Thymus (tissue), 14 donors: ENCODE measurements at places on chromosomes 3 and 15.

DNA sequence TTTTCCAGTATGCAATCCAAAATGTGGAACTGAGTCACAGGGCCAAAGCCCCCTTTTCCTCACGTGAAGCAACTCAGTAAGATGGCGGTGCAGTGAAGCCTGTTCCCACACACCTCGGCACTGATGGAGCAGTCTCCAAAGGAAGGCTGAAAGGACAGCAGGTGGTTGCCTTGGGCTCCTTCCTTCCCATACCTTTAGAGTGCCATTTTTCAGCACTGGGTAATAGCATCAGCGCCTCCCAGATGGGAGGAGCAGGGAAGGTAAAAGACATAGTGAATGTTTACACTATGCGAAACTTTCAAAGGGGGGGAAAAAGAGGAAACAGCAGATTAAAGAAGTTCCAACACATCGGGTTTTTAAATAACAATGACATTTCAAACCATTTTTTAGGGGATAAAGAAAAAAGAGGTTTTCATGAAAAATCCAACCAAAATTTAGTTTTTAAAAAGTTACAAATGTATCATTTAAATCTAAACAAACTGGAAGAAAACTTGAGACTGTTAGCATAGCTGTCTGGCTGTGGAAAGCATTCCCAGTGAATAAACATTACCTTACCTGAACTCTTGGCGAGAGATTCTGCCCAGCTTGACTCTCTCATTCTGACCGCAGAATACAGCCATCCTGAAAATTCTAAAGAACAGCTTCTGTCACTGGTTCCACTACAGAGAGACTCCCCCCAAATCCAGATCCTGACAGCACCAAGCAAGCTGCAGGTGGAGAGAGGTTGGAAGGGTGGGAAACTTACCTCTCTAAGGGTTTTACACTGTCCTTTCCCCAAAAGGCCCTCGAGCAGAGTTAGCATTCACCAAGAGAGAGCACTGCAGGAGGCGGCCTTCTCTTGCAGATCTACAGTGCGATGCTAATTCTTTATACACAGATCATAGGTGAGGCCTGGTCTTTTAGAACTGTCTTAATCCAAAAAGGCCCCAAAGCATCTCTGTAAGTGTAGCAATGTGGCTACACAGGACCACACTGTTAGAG, 32.6 kb downstream of the ABCC5 start:
- DNase-seq: no peak

GRCh38 chr3:178967177-178967532, 104.5 kb downstream of the ZMAT3 start:
- no peak for DNase-seq

DNA sequence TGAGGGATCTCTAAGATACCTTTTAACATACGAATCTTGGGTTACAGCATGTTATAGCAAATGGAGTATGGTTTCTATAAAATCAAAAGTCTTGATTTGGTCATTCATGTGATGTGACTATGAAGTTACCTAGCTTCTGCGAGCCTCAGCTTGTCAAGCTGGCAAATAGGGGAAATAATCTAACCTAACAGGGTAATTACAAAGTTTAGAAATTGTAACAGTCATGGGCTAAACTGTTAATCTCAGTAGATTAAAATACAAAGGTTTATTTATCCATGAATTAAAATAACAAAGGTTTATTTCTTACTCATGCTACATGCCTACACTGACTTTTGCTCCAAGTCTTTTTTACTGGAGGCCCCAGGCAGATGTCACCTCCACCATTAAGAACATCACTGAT, 359.1 kb downstream of the CLSTN2 start:
- no peak for DNase-seq

DNA sequence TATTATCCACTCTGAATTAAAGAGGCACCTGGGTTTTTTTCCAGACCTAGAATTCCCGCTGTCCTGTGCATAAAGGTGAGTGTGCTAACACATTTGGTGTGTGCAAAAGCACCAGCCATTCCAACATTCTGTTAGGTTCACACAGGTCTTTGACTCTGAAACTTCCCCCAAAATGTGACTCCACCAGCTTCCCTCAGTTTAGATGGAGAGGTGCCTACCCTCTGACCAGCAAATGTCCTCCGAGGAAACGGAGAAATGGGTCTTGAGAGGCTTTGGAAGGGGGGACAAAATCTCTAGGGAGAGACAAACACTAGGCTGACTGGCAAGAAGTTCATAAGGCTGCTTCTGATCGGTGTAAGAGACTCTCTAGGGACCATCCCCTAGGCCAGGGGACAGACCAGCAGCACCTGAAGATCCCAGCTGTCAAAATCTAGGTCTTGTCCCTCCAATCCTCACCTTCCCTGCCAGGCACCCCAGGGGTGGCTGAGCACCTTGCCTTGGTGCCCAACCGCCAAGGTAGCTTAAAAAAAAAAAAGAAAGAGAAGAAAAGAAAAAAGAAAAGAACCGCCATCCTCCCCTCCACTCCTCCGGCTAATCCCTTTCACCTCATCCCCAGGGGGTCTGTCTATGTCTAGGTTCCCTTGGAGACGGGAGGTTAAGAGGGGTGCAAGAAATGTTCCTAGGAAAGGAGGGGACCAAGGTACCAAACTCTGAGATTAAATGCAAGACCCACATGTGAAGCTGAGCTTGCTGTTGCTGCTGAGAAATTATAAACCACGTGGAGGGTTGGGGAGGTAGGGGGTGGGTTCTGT, 2.0 kb upstream of the MECOM start:
- no peak for DNase-seq

GRCh38 chr3:65927576-65927975, 111.1 kb downstream of the MAGI1 start:
- DNase-seq: no peak

- no peak for DNase-seq
Measured at GRCh38 chr3:2099028-2099671, 484 bp downstream of the CNTN4 start.

- no peak for DNase-seq
Measured at GRCh38 chr3:107128946-107129345, 248.3 kb upstream of the CCDC54 start.

DNA sequence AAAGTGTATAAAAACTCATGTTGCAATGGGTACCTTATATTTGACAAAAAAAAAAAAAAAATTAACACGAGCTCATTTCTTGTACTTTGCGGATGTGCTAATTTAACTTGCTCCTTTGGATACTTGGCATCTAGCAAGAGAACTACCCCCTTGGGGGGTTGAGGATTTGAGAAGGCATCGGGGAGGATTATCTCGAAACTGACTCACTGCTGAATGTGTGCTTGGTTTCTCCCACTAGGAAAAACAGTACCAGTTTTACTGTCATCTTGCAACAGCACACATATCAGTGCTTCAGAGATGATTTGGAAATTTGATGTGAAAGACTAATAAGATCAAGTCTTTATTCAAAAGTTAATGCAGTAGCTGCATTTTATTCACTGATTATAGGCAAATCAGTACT, 891 bp downstream of the EXOG start:
- no peak for DNase-seq

DNA sequence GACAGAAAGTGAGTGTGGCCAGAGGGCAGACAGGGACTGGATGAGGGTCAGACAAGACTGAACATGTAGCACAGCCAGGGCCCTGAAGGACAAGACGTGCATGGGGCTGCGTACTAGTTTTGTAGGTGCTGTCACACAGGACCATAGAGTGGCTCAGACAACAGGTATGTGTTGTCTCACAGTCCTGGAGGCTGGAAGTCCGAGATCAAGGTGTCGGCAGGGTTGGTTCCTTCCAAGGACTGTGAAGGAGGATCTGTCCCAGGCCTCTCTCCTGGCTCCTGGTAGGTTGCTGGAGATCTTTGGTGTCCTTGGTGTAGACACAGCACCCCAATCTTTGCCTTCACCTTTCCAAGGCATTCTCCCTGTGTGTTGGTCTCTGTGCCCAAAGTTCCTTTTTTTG, 136.4 kb downstream of the SRGAP3 start:
- no peak for DNase-seq

DNA sequence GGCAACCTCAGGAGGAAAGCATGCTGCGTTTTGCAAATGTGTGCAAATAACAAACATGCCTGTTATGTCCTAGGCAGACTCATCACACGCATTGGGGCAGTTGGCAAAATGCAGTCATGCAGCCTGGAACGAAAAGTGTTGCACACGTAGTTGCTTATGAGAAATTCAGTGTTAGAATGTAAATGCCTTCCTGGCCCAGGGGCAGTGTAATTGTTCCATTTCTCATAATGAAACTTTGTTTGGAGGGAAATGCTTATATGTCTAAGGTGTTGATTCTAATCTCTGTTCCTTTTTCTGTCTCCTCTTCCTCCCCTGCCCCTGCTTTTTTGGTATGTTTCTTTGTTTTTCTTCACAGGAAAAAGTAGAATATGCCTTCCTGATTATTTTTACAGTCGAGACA, 156.0 kb downstream of the CACNA1D start:
- DNase-seq: no peak

DNA sequence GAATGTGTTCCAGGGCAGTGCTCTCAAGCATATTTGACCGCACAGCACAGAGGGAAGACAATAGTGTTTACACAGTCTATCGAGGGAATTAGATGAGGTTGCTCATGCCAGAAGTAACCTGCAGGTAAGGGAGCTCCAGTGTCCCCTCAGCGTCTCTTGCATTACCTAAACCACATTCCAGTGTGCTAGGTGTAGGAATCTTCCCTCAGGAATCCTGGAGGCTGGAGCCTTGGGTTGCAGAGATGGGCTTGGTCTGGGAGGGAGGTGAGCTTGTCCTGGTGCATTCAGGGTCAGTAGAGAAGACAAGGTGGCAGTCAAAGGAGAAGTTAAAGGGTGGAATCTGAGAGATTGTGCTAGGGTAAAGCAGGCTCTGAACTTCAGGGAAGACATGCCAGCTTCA, 56.3 kb downstream of the SOX14 start:
- DNase-seq: no peak

DNA sequence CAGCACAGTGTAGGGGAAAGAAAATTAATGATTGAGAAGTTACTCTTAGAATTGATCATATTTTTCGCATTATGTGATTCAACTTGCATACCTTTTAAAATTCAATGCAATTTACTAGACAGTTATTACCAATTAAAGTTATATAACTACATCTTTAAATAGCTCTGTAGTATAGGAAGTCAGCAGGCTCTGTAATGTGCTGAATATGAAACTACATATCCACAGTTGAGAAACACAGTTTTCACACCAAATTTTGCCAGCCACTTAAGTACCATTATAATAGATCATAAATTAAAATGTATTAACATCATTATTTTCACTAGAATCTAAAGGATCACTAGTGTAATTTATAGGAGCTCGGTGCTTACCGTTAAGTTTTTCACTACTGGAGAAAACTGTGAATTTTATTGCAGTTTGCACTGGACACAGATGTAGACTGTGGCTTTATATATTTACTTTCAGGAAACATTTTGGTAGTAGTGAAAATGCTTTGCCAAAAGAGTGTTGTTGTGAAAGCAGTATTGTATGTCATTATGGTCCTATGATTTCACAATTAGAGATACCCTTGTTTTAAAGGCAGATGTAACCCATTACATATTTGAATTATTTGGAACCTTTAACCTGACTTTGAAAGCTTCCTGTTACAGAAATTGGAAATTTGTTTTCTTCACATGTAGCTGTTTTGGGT, 113.6 kb downstream of the PLCL2 start:
- no peak for DNase-seq

DNA sequence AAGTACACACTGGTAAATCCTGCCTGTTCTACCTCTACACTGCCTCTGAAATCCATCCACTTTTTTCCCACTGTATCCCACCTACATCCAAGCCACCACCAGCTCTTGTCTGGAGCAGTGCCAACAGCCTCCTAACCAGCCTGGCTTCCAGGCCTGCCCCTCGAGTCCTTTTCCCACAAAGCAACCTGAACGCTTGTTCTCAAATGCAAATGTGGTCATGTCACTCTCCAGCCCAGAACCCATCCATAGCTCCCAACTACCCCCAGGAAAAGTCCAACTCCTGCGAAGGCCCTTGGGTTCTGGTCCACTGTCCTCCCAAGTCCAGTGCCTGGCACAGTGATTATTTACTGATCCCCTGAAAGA, 83.8 kb downstream of the SEMA5B start:
- no peak for DNase-seq

- no peak for DNase-seq
Measured at GRCh38 chr3:37301980-37302708, 127.8 kb upstream of the LRRFIP2 start.

- DNase-seq: no peak
Measured at GRCh38 chr3:177250151-177250550, 52.9 kb upstream of the TBL1XR1 start.

DNA sequence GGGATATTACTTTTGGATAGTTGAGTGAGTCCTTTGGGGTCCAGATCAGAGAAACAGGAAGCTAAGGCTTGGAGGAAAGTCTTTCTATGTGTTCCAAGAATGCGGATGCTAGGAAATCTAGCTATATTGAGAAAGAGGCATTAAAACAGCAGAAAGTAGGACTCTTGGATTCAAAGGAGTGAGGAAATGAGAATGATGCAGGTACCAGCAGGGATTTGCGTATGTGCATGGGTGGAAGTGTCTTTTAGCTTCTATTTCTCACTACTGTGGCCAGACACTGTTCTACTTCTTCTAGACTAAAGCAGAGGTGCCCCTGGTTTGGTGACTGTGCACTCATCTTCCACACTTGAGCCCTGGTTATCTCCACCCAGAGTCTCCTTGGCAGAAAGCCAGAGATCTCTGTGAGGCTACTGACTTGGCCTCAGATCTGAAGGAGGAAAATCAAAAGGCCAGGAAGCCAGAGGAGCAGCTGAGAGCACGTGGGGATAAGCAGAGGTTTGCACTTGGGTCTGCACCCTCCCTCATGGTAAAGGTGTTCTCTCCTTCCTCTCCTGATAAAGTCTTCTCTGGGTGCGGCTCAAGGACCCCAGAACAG, 44.3 kb downstream of the ATP2B2 start:
- no peak for DNase-seq

GRCh38 chr15:42182961-42183360, 25.1 kb downstream of the VPS39 start:
- DNase-seq: no peak

DNA sequence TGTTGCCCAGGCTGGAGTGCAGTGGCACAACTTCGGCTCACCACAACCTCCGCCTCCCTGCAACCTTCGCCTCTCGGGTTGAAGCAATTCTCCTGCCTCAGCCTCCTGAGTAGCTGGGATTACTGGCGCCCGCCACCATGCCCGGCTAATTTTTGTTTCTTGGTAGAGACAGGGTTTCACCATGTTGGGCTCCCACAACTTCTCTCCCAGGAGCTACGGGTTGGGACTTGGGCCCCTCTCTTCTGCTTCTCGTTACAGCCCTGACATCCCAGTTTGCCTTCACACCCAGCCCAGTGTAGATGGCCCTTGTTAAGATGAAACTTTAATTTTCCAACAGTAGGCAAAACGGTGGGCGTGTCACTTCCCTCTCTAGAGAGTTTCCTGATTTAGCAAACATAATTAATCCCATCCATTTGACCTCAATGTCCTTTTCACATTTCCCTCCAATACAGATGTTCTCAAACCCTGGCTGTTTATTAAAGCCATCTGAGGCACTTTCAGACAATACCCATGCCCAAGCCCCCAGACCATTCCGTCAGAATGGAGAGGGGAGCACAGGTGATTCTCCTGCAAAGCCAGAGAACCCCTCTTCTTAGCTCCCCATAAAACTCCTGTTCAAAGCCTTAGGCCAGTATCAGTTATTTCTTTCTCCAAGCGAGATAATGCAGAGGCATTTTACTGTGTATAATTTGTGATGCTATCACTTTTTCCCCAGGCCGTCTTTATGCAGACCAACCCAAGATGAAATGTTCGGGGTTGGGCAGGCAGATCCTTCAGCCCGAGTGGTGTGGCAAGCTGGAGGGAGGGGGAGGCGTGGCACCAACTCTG, 245.7 kb downstream of the XXYLT1 start:
- no peak for DNase-seq

- no peak for DNase-seq
Measured at GRCh38 chr3:149179220-149179619, 42.4 kb downstream of the CP start.

- DNase-seq: no peak
Measured at GRCh38 chr3:150699068-150699639, 4.6 kb downstream of the ERICH6 start.

GRCh38 chr3:37149257-37149656, 25.1 kb downstream of the LRRFIP2 start:
- no peak for DNase-seq
